Aorta (tissue), 5 donors: ENCODE measurements at places on chromosomes 3 and 15. TPM values are rescaled to one million over a fixed set of nuclear protein-coding genes. Genes with fewer than 3 reads are reported as not detected.
A peak's percentile ranks its signal among the peaks of the same experiment; 100 is the strongest.

GRCh38 chr3:40871394-40871793 lies 327.9 kb upstream of the CTNNB1 start:
- no peaks in the 10 kb centered on the region for H3K36me3 ChIP-seq
- no peaks in the 10 kb centered on the region for H3K27me3 ChIP-seq
- H3K27ac ChIP-seq = no peak overlapping the region
- H3K4me3 ChIP-seq = no peak overlapping the region

GRCh38 chr3:190581041-190581541 lies 67.2 kb downstream of the IL1RAP start:
- no peak overlapping the region for H3K27ac ChIP-seq
- H3K4me3 ChIP-seq = no peak overlapping the region
- no peaks in the 10 kb centered on the region for H3K36me3 ChIP-seq
- H3K27me3 ChIP-seq = no peaks in the 10 kb centered on the region
- no peak for DNase-seq

GRCh38 chr3:49173792-49174170 lies 2.4 kb downstream of the KLHDC8B start:
- peaks cover 4% of the 10 kb centered on the region for H3K4me1 ChIP-seq
- H3K36me3 ChIP-seq = no peaks in the 10 kb centered on the region
- H3K27ac ChIP-seq = no peak overlapping the region
- no peak for DNase-seq
- no peaks in the 10 kb centered on the region for H3K27me3 ChIP-seq

- DNase-seq = no peak
- no peaks in the 10 kb centered on the region for H3K27me3 ChIP-seq
- no peaks in the 10 kb centered on the region for H3K36me3 ChIP-seq
- no peak overlapping the region for H3K4me3 ChIP-seq
Measured at GRCh38 chr3:47228088-47228487, 54.5 kb downstream of the KIF9 start.

GRCh38 chr3:15305359-15305844 lies 27.0 kb downstream of the SH3BP5 start:
- no peaks in the 10 kb centered on the region for H3K36me3 ChIP-seq
- no peak overlapping the region for H3K4me3 ChIP-seq
- no peak for DNase-seq
- H3K27me3 ChIP-seq = no peaks in the 10 kb centered on the region
- H3K27ac ChIP-seq = no peak overlapping the region
- H3K4me1 ChIP-seq = no peaks in the 10 kb centered on the region

DNA sequence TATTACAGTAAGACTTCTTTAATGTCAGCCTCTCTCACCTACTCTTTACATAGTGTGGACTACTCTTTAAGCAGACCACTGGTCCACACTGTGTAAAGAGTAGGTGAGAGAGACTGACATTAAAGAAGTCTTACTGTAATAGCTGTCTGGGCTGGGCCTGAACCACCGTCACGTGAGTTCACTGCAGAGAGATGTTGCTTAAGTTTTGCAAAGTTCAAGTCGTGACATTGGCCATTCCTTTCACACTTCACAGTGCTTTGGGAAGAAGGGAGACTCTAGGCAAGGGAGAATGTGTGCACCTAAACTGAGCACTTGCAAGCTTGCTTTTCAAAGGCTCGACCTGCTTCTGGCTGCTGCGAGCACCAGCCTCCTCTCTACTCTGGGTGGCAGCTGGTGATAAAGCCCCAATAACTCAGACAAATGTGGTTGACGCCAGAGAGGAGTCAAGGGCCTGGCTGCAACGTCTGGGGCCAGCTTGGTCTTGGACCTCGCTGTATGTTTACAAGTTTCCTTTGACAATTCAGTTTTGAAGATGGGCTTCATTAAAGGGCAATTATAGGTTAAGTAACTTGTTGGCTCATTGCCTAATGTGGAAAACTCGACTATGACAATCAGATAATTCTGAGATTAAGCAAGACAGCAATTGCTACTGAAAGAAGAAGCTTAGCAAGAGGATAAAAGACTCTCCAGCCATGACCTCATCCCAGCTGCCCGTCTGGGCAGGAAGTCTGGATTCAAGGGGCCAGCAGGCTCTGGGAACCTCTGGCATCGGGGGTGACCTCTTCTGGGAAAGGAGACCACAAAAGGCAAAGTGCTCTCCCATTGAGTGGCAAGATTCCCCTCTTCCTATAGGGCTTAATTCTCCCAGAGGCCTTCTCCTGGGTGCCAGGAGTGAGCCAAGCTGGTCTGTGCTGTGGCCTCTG lies 242.1 kb upstream of the TLE3 start:
- no peaks in the 10 kb centered on the region for H3K36me3 ChIP-seq
- H3K27ac ChIP-seq = no peak overlapping the region
- H3K4me3 ChIP-seq = no peak overlapping the region
- no peaks in the 10 kb centered on the region for H3K4me1 ChIP-seq
- no peaks in the 10 kb centered on the region for H3K27me3 ChIP-seq

DNA sequence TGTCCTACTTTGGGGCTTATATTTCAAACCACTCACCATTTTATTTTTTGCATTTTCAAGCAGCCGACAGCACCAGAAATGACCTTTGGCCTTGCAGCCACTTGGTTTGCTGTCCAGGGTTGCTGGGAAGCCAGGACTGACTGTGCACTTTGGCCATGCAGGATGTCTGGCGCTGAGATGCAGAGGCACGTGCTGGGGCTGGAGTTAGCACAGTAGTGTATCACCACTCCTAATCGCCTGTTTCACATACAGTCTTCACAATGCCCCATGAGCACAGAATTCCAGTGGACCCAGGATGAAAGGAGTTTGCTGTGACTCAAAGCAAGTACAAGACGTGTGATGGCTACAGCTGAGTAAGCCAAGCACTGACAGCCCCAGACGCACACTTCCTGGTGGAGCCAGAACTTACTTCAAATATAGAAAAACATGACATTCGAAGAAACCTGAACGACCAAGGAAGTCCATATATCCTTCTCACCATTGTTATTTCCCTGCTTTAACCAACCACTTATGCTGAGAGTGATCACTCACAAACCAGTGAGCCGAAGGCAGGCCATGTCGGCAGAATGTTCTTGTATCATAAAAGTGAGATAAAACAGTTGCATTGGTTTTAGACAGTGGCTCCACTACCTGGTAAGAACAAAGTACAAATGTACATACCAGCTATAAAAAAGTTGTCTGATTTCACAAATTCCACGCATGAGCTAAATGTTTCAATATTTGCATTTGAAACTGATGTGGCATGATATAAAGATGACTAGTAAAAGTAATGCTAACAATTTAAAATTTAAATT lies 16.0 kb downstream of the OCA2 start:
- H3K27me3 ChIP-seq = no peaks in the 10 kb centered on the region
- H3K4me3 ChIP-seq = no peak overlapping the region
- no peaks in the 10 kb centered on the region for H3K4me1 ChIP-seq
- no peak overlapping the region for H3K27ac ChIP-seq
- no peaks in the 10 kb centered on the region for H3K36me3 ChIP-seq

DNA sequence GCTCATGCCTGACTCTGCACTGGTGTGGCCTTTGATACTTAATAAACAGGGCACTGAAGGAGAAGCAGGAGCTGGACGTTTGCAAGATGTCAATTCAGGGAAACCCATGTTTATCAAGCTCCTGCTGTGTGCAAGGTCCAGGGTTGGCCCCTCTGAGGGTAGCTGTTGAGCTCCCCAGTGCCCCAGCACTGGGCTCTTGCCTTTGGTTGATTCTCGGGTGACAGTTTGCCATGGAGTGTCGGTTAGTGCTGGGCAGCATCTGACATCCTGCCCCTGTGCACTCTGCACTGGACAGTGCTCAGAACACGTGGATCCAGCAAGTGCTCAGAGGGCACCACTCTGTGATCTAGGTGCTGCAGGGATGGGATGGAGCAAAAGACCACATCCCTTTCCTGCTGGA lies 7.3 kb downstream of the HDAC11 start:
- H3K36me3 ChIP-seq = no peaks in the 10 kb centered on the region
- H3K4me3 ChIP-seq = no peak overlapping the region
- no peaks in the 10 kb centered on the region for H3K27me3 ChIP-seq
- DNase-seq = peak; percentile 11
- H3K27ac ChIP-seq = no peak overlapping the region

DNA sequence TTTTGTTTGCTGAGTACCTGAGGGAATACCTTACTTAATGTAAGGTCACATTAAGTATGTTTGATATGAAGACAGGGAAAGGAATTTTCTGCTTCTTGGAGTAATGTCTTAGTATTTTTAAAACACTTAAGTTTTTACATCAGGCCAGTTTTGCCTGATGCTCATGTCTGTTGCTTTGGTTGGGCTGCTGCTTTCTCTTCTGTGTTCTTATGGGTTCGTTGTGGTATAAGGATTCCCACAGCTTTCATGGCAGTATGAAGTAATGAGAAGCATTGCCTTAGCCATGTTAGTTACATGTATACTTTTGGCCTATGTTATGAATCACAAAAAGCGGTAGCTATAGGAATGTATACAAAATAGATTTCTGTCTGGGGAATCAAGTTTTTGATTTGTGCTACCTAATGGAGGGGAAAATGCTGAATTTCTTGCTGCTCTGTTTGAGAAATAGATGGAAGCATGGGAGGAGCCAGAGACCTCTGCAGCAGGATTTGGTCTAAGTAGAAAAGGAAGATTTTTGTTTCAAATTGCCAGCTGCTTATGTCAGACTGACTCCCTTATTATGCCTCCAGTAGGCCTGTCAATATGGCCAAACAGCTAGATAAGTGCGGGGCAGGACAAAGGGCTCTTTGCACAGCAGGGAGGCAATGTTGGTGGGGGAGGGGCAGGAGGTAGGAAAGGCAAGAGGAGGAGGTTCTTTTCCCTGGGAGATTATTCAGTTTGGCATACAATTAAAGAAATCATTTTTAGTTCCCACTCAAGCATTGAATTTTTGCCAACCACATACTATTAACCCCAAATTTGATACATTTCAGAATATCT lies 5.2 kb downstream of the SETD5 start:
- no peak overlapping the region for H3K4me3 ChIP-seq
- no peaks in the 10 kb centered on the region for H3K36me3 ChIP-seq
- no peak for DNase-seq
- H3K27ac ChIP-seq = no peak overlapping the region
- H3K4me1 ChIP-seq = peaks cover 10% of the 10 kb centered on the region

DNA sequence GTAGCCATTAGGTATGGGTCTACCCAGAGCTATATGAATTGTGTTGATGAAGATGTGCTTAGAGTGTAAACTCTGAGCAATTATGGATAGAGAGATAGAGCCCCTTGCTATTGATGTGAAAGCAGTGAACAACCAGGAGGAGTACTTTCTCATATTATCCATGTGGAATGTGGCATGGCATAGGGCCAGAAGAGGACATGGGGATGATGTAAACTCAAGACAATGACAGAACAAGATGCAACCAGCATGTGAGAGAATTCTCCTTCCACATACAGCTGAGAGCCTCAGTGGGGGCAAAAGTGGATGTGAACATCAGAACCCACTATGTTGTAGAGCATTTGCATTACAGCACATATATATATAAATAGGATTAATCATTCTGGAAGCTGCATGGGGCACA lies 36.4 kb upstream of the BNC1 start:
- peaks cover 2% of the 10 kb centered on the region for H3K27me3 ChIP-seq
- H3K36me3 ChIP-seq = no peaks in the 10 kb centered on the region
- H3K27ac ChIP-seq = no peak overlapping the region
- H3K4me1 ChIP-seq = no peaks in the 10 kb centered on the region
- DNase-seq = no peak

Gene GPR62
- not detected for total RNA-seq

DNA sequence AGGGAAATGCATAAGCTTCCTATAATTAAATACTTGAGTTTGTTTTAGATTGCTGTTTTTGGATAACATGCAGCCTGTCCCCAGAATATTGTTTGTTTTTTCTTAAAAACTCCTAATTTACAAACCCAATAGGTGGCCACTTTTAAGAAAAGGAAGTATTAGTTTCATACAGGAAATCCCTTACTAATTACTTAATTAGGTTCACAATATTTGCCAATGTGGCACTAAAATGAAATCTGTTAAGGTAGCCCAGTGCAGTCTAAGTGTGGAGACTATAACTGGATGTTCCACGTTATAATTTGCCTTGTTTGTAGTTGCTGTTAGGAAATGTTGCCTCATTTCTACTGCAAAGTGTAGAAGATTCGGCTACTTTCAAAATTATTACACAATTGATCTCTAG lies 195.8 kb downstream of the BBX start:
- no peak overlapping the region for H3K4me3 ChIP-seq
- peaks cover 3% of the 10 kb centered on the region for H3K36me3 ChIP-seq
- H3K27me3 ChIP-seq = no peaks in the 10 kb centered on the region
- H3K4me1 ChIP-seq = peaks cover 2% of the 10 kb centered on the region

DNA sequence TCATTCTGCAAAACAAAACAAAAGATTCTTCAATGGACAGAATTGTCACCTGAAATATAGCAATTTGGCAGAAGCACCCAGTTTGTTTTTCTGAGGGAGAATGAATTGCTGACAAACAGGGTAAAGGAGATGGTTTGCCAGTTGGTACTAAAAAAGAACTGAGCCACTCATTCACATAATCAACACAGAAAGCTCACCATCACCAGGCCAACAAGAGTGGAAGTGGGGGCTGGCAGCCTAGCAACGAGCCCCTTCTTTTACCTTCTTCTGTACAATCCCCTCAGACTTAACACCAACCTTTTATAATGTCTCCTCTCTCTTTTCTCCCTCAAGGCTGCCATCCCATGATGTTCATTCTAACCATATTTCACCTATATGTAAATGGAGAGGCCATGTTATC lies 5.9 kb downstream of the TOP2B start:
- H3K27ac ChIP-seq = no peak overlapping the region
- DNase-seq = no peak
- H3K4me1 ChIP-seq = no peaks in the 10 kb centered on the region

- no peaks in the 10 kb centered on the region for H3K27me3 ChIP-seq
- H3K4me1 ChIP-seq = no peaks in the 10 kb centered on the region
- no peak overlapping the region for H3K27ac ChIP-seq
- peaks cover 11% of the 10 kb centered on the region for H3K36me3 ChIP-seq
Measured at GRCh38 chr3:194661374-194661773, 10.6 kb downstream of the LSG1 start.
